ENCODE measurements at places on chromosomes 7 and 10.

- no peak for DNase-seq
Measured at GRCh38 chr10:15472008-15472407, 100.9 kb upstream of the FAM171A1 start.

DNA sequence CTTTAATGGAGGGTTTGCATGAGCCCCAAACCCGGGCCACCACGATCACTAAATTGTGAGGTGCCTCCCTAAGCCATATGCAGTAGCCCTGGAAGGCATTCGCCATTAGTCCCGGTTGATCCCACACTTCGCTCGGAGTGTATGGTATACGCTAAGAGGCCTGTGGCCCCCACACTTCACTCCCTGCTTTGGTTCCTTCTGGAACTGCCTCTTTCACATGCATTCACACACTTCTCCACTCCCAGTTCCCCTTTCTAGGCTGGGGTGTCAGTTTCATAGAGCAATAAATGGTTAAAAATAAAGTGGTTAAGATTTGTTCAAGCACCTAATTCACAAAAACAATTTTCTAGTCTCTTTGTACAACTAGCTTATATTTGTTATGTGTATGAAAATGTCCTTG, 212.1 kb upstream of the KCND2 start:
- DNase-seq = no peak

DNA sequence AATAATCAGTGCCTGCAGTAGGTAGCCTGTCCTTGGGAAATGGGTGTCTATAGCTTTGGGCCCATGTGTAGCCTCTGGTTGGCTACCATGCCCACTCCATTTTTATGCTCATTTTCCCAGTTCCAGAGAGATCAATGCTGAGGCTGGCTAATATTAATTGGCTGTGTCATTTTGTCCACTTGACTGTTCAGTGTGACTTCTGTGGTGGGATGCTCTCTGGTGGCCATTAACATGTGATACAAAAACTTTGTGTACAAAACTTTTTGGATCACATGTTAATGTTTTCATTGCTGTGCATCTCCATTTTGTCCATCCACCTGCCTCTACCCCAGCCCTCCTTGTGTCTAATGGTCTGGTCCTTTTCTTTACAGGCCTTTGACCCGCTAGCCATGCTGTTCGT, 22.7 kb downstream of the VIM start:
- no peak for DNase-seq

GRCh38 chr10:26318672-26319071, 102.1 kb downstream of the GAD2 start:
- no peak for DNase-seq

- DNase-seq = no peak
Measured at GRCh38 chr7:105270117-105270516, 118.6 kb downstream of the SRPK2 start.

- no peak for DNase-seq
Measured at GRCh38 chr7:105153531-105153930, 139.5 kb downstream of the KMT2E start.
